AML-193 (cell line): ENCODE measurements at places on chromosomes 4 and X.

DNA sequence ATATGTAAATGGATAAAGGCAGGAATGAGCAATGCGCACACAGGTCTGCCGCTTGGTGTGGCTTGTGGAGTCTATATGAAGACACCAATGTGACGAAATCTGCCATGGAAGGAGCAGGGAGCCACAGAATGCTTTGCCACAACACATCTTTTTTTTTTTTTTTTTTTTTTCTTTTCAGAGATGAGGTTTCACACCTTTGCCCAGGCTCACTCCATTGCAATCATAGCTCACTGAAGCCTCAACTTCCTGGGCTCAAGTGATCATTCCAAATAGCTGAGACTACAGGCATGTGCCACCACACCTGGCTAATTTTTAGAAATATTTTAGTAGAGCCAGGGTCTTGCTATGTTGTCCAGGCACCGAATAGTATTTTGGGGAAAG is 17.4 kb upstream of the SLC34A2 start:
- no peak for DNase-seq

DNA sequence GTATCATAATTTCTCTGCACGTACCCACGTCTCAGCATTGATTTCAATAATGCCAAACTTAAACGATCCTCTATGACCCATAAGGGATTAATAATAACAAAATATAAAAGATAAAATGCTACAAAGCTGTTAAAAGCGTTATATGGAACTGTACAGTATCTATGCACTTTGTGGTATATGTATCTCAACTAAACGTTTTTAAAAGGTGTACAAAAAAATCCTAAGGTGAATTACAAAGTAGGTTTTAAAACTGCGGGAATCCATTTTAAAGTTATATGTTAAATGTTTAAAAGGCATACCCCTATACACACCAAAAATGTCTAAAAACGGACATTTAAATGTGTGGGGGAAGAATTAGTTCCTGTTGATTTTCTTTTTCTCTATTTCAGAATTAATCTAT is 860 bp downstream of the ZNF182 start:
- DNase-seq, result no peak

GRCh38 chrX:22882543-22882942 is 117.2 kb upstream of the DDX53 start:
- DNase-seq, result no peak

DNA sequence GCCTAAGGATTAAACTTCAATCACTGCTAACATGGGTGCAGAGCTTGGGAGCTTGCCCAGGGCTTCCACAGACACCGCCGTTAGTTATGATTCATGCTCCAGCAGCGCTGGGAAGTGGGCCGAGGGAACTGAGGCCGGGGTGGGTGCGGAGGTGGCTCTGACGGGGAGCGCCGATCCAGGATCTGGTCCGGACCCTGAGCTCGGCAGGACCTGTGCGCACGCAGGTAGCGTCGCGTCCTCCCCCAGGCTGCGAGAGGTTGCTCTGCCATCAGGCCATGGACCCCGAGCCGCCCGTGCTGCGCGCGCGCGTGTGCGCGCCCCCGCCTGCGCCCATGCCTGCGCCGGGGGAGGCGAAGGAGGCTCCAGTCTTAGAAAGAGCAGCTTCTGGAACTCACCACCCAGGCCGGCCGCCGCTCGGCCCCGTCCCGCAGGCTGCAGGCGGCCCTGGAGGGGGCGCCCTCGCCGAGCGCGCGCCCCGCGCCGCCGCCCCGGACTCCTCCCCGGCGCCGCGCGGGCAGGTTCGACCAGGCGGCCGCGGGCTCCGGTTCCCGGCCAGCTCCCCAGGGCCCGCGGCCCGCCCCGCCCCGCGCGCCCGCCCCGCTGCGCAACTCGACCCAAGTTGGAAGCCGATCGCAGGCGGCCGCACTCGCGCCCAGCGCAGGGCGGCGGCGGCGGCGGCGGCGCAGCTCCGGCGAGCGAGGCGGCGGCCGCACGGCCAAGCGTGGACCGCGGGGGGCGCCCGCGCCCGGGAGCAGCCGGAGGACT is 732 bp upstream of the ADRA2C start:
- no peak for DNase-seq

DNA sequence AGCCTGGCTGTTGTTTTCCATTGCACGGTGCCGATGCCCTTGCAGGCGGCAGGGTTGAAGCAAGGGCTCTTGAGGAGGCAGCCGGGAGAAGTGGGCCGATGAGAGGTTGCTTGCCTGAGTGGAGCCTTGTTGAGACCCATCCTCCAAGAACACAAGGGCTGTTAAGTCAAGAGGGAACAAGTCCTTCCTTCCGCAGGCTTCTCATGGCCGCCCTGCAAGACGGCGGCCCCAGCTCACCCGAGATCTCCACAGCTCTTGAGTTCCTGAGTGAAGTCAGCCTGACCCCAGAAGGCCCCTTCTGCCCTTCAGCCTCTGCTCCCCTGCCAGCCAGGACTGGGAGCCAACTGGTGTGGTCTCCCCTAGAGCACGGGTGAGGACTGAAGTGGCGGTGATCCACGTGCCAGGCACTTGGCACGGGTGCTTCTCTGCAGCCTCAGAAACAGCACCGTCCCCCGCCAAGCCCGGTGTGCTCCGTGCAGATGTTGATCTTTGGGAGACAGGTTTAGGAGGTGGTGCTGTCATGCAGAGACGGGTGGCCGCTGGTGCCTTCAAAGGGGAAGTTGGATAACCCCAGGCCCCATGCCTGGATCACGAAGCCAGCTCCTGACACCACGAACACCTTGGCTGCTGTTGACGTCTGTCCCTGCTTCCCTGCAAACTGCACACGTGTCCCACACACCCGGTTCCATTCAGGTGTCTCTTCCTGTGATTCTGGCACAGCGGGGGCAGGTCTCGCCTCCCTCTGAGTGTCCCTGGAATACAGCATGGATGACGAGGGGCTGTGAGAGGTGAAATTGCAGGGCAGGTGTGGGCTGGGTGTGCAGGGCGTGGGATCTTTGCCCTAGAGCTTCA is 164.4 kb upstream of the PSAPL1 start:
- no peak for DNase-seq
